ENCODE measurements at places on chromosomes 11 and 22.

DNA sequence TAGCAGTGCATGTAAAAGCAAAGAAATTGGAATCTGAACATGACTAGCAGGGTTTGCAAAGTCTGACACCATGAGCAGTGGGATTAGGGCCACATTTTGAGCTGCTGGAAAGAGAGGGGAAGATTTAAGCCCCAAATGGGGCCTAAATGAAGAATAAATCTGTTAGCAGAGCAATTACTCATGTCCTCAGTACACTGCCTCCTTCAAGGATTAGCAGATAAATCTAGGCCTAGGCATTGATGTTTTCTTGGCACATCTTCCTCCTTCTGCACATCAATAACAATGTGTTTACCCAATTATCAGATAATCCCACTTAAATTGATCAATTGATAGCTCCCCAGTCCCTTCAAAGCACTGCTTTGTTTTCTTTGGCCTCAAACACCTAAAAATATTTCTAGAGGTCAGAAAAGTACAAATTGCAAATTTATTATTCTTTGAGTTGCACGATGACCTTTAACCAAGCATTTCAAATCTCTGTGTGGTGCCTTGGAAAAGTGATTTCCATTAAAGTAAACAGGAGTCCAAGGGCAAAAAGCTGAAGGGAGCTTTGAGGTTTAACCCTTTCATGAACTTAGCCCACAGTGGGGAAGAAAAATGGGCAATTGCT is 514.7 kb upstream of the CHORDC1 start:
- no peak for DNase-seq

DNA sequence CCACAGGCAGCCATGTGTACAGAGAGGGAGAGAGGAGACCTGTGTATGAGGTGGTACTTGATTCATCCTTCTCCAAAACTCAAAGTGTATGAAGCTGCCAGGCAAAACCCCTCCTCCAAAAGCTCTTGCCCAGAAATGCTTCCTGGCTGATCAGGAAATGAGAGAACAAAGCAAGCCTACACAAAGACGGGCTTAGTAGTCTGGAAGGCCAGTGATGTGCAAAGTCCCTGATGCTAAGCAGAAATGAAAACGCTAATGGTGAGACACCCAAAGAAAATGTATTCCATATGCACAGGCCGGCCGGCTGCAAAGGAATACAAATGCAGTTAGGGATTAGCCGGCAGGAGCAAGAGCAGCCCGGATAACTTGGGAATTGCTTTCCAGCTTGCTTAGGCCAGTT is 234.9 kb upstream of the CADM1 start:
- DNase-seq, result no peak

- no peak for DNase-seq
Measured at GRCh38 chr11:21396342-21397008, 727.1 kb downstream of the NELL1 start.

- peak; percentile 95 for DNase-seq
Measured at GRCh38 chr11:118921929-118922744, 3.6 kb downstream of the BCL9L start.

DNA sequence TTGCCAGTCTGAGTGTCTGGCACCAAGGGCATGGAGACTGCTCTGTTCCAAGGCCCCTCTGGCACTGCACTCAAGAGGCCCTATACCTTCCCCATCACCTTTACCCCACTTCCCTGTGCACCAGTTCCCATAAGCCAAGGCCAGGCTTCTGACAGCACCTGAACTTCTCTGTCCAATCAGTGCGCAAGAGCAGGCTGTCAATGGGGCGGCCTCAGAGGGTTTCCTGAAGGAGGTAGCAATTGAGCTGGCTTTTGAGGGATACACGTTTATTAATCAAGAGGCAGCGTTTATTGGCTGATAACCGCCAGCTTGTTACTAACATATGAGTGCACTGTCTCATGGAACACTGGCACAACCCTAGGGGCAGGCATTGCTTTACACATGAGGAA is 2.1 kb downstream of the SH3BP1 start:
- DNase-seq, result no peak

- DNase-seq, result no peak
Measured at GRCh38 chr11:132499661-132500060, 1032.6 kb downstream of the OPCML start.

- no peak for DNase-seq
Measured at GRCh38 chr11:72432347-72433287, 1.7 kb downstream of the CLPB start.

- DNase-seq, result peak; percentile 29
Measured at GRCh38 chr11:114090976-114091375, 31.5 kb downstream of the ZBTB16 start.

GRCh38 chr11:47131136-47131535 is 45.5 kb downstream of the ARFGAP2 start:
- DNase-seq, result no peak

DNA sequence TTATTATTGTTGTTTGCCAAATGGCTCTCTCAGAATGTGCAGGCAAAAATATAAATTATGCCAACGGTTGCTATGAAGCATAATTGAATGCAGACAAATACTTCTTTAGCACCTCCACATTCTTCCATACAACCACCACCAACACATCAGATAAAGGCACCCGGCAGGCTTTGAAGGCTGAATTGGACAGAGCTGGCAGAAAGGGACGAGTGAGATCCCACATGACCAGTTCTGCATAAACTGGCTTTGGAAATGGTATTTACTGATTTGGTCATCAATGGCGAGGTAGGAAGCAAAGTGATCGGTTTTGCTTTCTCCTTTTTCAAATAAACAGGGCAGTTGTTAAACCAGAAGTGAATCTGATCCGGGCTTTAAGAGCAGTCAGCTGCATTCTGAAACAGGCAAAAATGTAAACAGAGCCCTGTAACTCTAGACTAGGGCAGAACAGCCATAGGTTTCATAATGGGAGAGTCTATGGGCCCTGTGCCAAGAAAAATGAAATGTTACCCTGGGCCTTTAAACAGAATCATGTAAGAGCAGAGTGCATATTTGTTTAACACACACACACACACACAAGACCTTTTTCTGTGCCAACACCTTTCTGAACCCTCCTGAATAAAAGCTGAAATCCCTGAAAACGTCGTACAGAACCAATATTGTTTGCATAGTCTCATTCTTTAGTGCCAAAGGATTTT is 97.7 kb downstream of the MPPED2 start:
- DNase-seq, result no peak

- no peak for DNase-seq
Measured at GRCh38 chr11:88308576-88308975, 29.0 kb downstream of the CTSC start.

GRCh38 chr11:108727665-108728064 is 62.8 kb downstream of the DDX10 start:
- DNase-seq, result no peak

DNA sequence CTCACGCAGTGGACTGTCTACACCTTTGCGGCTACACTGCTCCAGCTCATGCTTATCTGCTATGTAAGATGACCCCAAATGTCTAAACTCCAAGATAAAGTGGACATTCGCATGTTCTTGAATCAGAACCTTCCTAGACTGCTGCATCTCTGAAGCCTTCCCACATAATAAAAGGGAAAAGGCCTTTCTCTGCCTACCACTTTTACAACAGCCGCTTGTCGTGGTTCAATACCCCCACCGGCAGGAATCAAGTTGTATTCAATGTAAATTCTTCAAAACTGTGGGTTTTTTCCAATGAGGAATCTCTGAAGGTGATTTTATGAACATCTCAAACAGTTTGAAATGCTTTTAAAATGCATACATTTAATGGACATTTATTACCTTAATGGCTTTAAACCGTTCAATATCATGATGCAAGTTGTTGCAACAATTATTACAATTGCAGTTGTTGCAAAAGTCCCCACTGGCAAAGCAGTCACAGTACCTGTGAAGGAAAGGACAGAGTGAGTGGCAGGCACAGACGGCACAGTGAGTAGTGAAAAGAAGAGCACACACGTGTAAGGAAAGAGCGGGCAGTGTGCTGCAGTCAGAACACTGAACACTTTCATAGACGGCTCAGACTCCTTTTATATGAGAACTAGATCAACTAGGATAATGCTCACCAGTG is 31.2 kb downstream of the GAL start:
- no peak for DNase-seq

DNA sequence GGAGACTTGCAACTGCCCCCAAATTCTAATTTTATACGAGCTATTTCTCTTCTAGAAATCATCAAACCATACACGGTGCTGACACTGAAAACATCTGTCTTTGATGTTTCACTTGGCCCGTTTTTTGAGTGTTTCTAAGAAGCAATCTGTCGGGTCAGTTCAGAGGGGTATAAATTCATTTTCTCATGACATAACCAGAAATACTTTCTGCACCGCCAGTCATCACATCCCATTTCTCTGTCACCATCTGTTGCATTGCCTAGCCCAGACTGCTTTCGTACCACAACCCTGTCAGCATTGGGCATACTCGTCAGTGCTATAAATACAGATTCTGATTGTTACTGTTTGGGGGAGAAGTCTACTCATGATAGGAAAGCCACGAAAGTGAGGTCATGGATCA is 63.1 kb upstream of the CCDC90B start:
- DNase-seq, result no peak

DNA sequence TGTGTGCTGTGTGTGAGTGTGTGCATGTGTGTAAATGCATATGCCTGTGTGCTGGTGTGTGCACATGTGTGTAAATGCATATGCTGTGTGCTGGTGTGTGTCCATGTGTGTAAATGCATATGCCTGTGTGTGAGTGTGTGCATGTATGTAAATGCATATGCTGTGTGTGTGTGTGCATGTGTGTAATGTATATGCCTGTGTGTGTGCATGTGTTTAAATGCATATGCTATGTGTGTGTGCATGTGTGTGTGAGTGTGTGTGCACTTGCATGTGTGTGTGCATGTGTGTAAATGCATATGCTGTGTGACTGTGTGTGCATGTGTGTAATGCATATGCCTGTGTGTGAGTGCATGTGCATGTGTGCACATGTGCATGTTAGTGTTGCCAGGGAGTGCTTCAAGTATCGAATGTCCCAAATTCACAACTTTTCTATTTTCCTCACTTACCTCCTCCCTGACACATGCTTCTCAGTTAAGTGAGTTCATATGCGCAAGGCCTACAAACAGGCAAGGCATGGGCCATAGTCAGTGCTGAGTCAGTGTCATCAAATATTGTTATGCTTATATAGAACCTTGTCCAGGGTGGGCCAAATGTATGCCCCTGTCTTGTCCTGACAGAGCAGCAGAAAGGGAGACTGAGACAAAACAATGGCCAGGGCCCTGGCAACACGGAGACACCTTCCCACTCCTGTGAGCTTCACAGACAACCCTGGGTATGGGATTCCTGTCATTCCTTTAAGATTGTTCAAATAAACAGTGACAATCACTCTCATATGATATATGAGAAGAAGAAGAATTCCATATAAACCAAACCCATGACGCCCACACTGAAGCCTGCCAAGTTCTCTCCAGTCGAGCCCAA is 38.6 kb downstream of the GGTLC2 start:
- no peak for DNase-seq

- DNase-seq, result peak; percentile 61
Measured at GRCh38 chr11:2300936-2301630, 635 bp downstream of the C11orf21 start.

DNA sequence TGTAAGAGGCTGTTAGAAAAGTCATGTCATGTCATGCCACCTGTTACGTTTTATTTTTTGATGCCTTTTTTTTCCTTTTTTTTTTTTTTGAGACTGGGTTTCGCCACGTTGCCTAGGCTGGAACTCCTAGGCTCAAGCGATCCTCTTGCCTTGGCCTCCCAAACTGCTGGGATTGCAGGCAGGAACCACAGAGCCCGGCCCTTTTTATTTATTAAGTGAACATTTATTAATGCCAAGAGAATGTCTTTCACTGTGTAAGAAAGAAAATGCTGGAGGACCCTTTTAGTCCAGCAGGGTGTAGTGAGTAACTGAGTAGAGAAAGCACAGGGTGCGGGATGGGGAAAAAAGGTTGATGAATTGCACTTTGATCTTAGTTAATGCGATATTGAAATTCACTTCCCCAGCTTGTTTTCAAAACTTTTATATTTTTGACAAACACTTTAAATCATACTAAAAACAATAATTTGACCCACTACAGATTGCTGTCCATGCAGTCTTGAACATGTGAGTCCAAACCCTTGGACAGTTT is 2.3 kb upstream of the XBP1 start:
- no peak for DNase-seq

All from coronary artery (tissue), 2 donors.